ENCODE measurements at places on chromosomes 16 and 17.
A peak's percentile ranks its signal among the peaks of the same experiment; 100 is the strongest.

DNA sequence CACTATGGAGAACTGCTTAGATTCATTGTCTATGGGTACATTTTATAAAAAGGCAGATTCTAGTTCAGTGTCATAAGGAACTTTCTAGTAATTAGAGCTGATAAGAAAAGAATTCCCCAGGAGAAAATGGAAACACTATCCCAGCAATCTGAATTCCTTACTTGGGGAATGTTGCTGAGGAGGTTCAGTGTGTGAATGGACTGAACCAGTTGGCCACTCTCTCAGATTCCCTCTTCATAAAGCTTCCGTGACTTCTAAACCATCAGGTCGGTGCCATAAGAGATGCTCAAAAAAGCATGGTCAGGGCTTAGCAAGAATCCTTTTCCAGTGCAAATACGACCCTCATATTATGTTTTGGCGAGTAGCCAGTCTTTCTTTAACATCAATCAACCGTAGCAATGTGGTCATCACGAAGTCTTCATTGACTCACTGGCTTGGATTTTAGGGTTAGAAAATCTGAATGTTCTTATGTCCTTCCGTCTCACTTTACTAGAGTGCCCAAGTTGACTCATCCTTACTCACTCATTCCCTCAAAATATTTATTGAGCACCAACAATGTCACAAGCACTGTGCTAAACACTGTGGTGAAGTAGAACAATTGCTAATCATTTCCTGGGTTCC lies 102.7 kb upstream of the HLF start:
- peak; percentile 82 for DNase-seq

DNA sequence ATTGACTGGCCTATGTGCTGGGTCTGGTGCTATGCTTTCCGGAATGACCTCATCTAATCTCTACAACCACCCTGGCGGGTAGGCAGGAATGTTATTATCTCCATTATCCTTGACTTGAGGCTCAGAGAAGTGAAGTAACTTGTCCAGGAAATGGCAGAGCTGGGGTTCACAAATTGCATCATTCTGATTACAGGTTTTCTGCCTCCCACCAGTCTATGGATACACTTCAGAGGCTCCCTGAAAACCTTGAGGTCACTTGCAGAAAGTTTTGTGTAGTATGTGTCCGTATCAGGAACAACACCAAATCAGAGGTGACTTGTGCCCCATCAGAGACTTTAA lies 19.1 kb downstream of the NOD2 start:
- DNase-seq, result peak; percentile 27

GRCh38 chr16:53378138-53378537 lies 56.1 kb upstream of the RBL2 start:
- no peak for DNase-seq

DNA sequence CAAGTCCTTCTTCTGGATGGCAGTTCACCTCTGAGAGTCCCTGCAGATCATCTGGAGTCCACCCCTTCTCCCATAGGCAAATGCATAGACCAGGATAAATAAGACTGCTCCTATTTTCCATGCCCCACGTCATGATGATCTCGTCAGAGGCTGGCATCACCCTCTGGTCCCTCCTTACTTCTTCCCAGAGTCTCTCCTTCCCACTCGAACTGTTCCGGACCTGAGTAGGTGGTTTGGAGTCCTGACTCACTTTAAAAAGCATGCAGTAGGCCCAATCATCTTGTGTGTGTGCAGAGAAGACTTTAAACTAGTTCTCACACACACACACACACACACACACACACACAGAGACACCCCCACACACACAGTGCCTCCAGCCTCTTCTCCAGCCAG lies 72.0 kb downstream of the SOX9 start:
- DNase-seq, result no peak

DNA sequence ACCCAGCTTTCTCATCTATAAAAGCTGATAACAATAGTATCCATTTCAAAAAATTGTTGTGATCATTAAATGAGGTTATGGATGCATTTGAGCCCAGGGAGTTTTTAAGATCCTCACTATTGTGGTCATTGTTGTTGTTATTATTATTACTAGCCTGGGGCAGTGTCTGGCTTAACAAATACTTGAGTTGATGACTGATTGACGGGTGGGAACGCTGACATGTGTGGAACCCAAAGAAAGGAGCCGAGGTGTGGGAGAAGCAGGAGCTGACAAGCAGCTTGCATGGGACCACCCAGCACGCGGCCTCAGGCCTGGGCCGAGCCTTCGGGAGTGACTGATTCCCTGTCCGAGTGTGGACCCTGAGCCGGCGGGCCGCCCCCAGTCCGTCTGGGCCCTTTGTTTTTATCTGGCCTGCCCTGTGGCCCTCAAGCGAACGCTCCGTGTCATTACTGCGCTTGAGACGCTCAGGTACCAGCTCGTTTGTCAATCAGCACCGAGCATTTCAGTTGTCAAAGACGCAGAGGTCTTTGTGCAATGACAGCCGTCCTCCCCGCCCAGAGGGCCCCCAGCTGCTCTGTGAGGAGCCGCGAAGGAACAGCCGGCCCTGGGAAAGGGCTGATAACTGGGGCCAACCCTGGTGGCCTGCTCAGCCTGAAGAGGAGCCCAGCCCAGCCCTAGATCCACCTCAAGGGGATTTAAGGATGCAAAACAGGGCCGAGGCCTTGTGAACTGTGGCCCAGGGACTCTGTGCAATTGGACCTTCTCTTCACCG lies 132.9 kb upstream of the FOXF1 start:
- DNase-seq, result no peak

DNA sequence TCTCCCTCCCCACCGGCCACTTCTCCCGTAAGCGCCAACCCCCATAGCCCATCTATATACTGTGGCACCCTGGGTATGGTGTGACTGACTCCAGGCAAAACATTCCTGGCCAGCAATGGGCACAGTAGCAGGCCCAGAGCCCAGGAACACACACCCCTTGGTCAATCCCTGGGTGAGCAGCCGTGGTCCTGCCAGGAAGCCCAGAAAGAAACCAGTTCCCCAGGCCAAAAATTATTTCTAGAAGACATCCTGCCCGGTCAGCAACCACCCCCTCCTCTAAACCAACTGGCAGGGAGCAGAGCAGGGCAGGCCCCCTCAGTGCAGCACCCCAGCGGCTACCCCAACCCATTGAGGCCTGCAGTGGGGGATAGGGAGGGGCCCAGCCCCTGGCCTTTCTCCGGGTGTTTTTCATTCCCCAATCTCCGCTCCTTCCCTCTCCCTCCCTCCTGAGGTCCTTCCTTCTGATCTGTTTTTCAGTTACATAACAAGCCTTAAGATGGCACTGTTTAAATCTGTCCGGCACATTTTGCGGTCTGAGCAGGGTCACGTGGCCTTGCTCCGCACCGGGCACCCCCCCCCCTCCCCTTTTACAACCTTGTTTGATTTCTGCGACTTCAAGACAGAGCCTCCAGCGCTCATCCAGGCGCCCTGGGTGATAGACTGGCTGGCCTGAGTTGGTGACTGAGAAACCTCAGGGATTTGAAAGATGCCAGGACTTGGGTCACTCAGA lies 2.0 kb downstream of the NPTX1 start:
- peak; percentile 44 for DNase-seq

GRCh38 chr17:50534222-50534978 lies 1.9 kb downstream of the EPN3 start:
- no peak for DNase-seq

DNA sequence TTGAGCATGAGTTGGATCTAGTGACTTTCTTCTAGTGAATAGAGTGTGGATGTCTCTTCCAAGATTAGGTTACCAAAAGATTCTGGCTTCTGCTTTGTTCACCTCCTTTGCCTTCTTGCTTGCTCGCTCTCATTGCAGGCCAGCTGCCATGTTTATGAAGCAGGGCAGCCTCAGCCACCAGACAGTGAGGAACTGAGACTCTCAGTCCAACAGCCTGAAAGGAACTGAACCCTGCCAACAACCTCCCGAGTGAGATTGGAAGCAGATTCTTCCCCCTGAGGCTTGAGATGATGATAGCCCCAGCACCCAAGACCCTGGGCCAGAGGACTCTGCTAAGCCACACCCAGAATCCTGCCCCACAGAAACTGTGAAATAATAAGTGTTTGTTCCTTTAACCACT lies 48.4 kb downstream of the NOG start:
- no peak for DNase-seq

GRCh38 chr17:80246266-80246681 lies 14.4 kb upstream of the RNF213 start:
- no peak for DNase-seq

DNA sequence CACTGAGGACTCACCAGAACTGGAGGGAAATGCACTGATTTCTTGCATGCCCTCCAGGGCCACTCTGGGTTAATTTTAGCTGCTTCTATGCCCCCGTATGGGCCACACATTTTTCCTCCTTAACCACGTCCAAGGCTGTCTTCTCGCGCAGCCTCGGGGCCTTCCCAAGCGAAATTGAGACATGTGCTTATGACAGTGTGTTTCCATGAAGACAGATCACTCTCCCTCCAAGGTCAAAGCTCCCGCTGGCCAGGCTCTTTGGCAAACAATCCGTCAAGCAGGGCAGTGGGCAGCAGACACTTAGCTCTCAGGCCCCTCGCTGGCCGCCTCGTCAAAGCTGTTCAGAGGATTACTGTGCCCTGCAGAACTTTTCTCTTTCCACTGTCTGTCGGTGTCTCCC lies 243.0 kb upstream of the N4BP1 start:
- DNase-seq, result no peak

GRCh38 chr16:15765880-15766279 lies 90.9 kb downstream of the MYH11 start:
- peak; percentile 62 for DNase-seq

DNA sequence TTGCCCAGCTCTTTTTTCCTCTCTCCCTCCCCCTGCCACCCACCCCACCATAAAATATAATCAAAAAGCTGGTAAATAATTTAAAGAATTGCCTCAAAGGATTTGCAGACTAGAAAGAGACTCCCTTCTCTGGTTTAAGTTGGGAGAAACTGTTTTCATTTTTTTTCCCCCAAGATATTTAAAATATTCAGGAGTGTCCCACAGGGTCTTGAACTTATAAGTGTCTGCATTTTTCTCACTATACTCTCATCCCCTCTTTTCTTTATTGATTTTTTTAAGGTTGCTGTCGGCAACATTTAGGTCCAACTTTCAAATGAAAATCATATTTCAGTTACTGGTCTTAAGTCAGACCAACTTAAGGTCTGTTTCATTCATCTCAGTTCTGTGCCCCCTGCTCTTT lies 210.2 kb downstream of the MSI2 start:
- DNase-seq, result no peak

GRCh38 chr17:45985447-45985846 lies 13.6 kb upstream of the STH start:
- DNase-seq, result no peak

DNA sequence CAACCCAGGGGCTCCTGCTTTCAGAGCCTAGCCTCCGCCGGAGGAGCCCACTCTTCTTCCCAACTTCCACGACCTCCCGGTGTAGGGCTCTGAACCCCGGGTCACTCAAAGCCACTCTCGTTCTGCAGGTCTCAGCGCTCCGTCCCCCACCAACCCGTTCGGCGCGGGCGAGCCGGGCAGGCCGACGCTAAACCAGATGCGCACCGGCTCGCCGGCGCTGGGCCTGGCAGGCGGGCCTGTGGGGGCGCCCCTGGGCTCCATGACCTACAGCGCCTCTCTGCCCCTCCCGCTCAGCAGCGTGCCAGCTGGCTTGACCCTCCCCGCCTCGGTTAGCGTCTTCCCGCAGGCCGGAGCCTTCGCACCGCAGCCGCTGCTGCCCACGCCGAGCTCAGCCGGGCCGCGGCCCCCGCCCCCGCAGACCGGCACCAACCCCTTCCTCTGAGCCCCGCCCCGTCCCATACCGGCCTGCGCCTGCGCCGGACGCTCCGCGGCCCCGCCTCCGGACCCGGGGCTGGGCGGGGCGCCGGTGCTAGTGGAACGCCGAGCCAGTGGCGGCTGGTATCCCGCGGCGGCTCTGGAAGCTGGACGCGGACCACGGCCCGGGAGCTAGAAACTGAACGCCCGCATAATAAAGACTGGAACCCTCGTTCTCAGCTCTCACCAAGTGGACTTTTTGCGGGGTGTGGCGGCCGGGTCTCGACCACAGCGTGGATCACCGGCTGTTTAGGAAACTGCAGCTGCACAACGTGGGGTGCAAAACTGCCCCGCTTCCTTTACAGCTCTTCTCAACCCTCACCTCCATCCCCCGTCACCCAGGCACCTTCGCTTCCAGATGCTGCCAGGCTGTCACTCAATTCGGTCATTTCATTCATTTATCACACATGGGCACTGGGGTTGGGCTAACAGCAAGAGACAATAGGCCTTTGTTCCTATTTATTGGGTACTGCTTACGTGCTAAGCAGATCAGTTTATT lies 5.0 kb upstream of the SPATA20 start:
- peak; percentile 64 for DNase-seq

DNA sequence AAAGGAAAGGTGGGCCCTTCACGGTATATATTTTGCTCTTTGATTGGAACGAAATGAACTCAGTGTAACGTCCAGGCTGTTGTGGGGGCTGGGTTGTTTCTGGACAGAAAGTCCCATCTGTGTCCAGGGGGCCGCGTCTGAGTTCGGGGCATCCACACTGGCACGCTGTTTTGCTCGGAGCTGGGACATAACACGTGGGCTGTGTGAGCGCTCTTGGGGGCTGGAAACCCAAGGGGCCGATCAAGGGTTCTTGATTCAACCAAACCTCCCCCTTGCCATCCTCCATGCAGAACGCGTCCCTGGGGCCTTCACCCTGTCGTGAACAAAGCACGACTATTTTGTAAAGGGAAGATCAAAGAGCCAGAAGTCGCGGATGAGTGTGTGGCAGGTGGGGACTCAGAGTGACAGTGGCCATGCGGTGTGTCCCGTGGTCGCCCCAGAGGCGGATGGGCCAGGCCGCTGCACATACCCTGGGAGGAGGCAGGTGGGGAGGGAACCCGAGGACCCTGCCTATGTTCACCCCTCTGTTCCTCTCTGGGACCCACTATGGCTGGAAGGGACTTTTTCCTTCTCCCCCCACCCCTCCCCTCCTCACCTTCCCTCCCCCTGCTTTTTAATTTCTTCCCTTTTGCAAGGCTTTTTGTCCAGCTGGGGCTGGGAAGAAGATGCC lies 387.2 kb downstream of the SEC14L1 start:
- DNase-seq, result no peak

- DNase-seq, result peak; percentile 46
Measured at GRCh38 chr16:8931859-8932258, 31.8 kb downstream of the USP7 start.

GRCh38 chr16:89172528-89173173 lies 1.1 kb downstream of the CDH15 start:
- no peak for DNase-seq

- DNase-seq, result no peak
Measured at GRCh38 chr16:68607443-68607842, 37.7 kb upstream of the CDH3 start.

DNA sequence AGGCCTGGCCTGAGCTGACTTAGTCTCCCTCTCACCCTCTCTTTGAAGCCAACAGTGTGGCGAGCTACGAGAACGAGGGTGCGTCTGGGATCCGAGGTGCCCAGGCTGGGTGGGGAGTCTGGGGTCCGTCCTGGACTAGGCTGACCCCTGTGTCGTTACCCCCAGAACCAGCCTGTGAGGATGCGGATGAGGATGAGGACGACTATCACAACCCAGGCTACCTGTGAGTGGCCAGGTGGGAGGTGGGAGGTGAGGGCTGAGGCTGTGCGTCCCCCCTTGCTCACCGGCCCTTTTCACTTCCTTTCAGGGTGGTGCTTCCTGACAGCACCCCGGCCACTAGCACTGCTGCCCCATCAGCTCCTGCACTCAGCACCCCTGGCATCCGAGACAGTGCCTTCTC lies 1.6 kb downstream of the LAT start:
- DNase-seq, result no peak

Data from A172 (cell line).